Midbrain (tissue), 1 donor: ENCODE measurements at places on chromosomes 7 and 10.

GRCh38 chr10:17239345-17240085 is 11.5 kb downstream of the VIM start:
- DNase-seq, result no peak

DNA sequence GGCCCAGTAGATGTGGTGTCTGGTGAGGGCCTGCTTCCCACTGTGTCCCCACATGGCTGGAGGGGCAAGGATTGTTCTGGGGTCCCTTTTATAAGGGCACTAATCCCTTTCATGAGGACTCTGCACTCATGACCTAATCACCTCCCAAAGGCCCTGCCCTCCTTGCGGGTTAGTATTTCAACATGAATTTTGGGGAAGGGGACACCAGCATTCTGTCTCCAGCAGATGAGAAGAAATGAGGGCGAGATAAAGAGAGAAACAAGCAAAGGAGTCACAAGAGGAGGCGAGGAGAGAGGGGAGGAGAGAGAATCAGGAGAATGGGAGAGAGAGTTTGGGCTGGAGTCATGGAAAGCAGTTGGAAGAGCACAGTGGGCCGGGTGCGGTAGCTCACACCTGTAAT is 83.7 kb downstream of the C10orf105 start:
- no peak for DNase-seq

GRCh38 chr7:155758348-155758747 is 53.9 kb downstream of the SHH start:
- DNase-seq, result no peak

- no peak for DNase-seq
Measured at GRCh38 chr10:926075-926698, 5.3 kb downstream of the LARP4B start.

GRCh38 chr10:78759456-78760120 is 309.2 kb upstream of the ZMIZ1 start:
- no peak for DNase-seq

DNA sequence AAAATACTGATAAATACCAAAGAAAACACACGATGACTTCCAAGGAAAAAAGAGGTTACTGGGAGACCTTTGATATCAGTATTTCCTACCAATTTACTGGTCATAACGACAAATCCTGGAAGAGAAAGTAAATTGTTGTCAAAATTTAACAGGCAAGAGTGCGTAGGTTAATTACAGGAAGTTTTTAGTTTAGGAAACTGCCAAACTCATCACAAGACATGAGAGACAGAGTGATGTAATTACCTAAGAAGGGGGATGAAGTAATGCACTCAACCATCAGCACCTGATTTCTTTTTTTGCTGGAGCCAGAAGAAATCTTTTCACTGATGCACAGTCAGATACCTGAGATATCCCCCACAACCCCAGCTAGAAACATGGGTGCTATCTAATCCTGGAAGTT is 16.8 kb downstream of the MACC1 start:
- no peak for DNase-seq

GRCh38 chr10:101576211-101576863 is 11.7 kb downstream of the POLL start:
- DNase-seq, result no peak
